ENCODE measurements at places on chromosomes 13 and 19.

GRCh38 chr19:45404557-45405434 lies at the start of gene PPP1R13L:
Gene PPP1R13L, minus strand, starts transcription at chr19:45405069. Its CDS starts 6,751 bp downstream, at chr19:45398318.
- peak; percentile 44 for DNase-seq

- DNase-seq: no peak
Observed at GRCh38 chr13:36082396-36082795, 48.8 kb downstream of the DCLK1 start.

DNA sequence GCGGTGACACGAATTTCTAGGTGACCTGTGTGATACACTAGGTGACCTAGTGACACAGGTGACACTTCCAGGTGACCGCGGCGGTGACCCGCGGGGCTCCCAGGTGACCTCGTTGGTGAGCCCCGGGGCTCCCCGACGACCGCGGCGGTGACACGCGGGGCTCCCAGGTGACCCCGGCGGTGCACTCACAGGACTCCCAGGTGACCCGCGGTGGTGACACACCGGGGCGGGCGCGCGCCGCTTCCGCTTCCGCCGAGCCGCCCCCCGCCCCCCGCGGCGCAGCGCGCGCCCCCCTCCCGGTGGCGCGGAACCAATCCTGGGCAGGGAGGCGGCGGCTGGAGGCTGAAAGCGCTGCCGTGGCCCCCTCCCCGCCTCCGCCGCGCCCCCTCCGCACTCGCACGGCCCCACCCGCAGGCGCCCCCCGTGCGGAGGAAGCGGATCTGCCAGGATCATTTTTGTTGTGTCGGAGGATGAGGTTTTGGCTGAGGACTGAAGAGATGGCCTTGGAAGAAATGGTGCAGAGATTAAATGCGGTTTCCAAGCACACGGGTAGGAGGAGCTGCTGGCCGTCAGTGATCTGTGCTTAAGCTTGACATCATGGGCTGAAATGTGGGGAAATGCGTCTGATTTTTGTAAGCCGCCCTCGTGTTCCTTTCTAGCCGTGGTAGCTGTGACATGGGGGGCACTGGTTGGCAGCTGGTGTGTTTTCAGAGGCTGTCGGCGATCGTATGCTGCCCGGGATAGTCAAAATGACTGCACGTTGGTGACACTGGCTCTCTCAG lies at the start of gene MCF2L:
Gene MCF2L (plus strand): TSS at position 305 of the 782 bp plus-strand sequence. CDS start 166 bp downstream, at position 471.
- DNase-seq: peak; percentile 82

GRCh38 chr19:6802336-6803035 lies 30.0 kb downstream of the VAV1 start:
- DNase-seq: no peak

DNA sequence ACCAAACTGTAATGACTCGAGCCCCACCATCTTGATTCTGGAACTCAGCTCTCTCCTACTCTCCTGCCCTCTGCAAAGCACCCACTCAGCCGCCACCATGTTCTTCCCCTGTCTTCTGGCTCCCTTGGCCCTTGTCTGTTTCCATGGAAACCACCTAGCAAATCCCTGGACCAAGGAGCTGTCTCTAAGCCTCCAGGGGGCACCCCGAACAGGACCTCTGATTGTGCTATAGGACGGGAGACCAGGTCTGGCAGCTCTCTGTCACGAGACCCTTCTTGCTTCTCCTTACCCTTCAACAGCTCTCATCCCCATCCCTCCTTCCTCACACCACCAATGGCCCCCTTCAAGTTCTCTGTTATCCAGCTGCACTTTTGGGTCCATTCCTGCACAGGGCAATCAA lies 277.7 kb upstream of the ZNF507 start:
- no peak for DNase-seq

All from cerebellum (tissue), 4 donors.